GM12864 (cell line): ENCODE measurements at places on chromosomes 2 and 18.

- DNase-seq, result no peak
Measured at GRCh38 chr18:66432636-66433035, 171.3 kb downstream of the CDH19 start.

- peak; percentile 66 for DNase-seq
Measured at GRCh38 chr2:20507166-20507692, 60.4 kb downstream of the RHOB start.

- DNase-seq, result no peak
Measured at GRCh38 chr18:79200546-79201268, 131.5 kb downstream of the ATP9B start.

DNA sequence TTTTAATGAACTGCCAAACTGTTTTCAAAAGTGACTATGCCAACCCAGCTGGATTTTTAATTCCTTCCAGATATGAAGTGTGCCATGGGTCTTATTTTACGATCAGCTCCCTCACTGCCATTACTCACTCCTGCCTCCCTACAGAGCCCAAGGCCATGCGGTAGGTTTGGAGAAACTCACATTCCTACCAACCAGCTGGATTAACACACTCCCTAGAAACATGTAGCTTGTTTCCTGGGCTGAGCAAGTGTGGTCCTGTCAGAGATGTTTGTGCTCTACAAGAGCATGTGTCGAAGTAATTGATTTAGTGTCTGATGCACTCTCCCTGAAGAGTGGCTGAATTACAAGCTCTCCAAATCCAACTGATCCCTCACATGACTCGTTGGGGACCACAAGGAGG, 82.5 kb downstream of the SPP2 start:
- DNase-seq, result no peak

GRCh38 chr2:197348721-197349360, 38.3 kb upstream of the ANKRD44 start:
- no peak for DNase-seq

DNA sequence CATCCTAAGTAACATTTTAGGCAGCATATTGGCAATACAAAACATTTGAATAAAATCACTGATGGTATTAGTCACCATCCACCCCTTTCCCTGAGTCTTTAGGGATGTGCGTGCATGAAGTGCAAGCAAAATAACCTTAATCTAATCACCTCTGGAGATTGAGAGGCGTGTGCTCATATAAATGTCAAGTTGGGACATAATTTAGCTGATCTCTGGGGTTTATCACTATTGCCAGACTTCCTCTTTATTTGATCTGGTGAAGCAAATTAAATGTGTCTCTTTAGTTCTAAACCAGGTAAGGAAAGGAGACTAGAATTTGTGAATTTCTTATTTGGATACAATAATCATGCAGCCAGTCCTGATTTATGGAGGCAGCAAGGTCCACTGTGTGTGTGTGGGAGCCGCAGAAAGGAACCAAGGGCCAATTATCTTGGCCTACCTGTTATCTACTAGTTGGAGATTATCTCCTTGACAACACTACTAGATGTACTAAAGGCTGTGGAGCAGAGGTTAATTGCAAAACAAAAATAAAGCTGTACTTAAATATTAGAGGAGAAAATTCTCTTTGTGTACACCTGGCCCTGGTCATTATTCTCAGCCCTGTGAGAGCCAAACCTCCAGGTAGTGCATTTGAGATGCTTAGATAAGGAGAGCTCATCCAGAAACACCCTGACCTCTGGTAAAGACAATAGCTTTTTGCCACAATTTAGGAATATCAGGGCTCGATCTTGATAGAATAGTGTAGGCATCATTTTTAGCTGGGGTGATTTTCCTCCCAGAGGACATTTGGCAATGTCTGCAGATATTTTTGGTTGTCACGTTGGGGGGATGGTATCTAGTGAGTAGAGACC, 78.2 kb downstream of the HRH4 start:
- no peak for DNase-seq

DNA sequence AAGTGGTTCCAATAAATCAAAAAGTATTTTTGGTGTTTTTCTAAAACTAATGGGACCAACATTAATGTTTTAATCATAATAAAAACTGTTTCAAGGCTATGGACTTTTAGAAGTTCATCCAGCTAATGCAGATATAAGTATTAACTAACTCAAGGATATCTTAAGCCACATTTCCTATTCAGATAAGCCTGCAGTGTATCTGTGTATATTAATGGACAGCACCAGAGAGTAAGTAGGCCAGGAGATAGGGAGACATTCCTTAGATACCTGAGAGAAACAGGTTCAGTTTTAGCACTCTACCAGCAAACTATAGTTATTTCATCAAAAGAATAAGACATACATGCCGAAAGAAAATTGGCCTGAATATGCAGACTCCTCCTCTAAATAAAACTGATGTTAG, 27.3 kb downstream of the PREPL start:
- DNase-seq, result no peak

DNA sequence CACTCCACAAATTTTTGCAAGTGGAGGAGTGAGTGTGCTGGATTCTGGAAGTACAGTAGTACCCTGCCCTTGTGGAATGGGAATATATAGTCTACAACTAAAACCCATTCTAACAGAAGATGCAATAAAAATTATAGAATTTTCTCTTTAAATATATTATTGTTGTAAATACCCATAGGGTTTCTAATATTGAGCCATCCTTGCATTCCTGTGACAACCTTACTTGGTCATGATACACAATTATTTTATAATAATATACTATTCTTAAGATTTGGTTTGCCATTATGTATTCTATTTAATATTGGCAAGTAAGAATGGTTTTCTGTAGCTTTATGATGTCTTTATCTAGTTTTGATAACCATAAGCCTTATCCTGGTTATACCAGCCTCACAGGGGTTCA, 52.2 kb downstream of the EML6 start:
- no peak for DNase-seq

DNA sequence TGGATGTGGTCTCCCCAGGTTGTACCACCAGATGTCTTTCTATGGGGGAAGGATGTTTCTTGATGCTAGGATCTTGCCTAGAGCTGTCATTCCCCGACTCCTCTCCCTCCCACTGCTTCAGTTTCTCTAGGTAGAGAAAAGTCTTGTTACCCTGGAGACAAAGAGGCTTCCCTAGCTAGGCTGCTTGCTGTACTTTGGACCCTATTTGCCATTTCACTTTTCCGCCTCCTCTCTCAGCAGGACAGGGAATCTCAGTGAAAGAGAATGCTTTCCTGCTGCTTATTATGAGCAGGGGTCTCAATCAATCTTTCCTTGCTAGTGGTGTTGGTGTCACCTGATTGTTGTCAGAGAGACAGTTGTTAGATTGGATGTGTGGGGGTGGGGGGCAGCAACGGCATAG, 818.8 kb upstream of the GYPC start:
- no peak for DNase-seq

DNA sequence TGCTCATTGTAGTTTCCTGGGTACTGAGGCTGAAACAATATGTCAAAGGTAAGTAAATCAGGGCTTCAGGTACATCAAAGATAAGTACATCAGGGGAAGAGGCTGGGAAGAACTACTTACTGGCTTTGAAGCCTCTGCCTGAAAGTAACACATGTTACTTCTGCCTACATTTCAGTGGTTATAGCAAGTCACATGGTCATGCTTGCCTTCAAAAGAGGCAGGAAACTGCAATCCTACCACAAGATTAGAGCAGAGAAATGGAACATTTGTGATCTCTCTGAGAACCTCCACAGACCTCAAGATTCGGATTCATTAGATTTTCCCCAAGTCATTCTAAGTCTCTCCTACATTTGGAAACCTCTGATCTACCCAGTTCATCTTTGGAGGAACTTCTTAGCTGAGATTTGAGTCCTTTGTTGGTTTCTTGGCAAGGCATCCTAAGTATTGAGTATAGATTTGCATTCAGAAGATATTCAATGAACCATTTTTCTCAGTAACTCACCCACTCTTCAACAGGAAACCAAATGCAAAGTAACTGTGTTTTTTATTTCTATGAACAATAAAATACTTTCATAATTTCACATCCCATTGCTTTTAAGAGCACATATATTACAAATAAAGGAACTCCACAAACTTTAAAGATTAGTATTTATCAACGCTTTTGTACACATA, 48.5 kb upstream of the CCDC195 start:
- no peak for DNase-seq

DNA sequence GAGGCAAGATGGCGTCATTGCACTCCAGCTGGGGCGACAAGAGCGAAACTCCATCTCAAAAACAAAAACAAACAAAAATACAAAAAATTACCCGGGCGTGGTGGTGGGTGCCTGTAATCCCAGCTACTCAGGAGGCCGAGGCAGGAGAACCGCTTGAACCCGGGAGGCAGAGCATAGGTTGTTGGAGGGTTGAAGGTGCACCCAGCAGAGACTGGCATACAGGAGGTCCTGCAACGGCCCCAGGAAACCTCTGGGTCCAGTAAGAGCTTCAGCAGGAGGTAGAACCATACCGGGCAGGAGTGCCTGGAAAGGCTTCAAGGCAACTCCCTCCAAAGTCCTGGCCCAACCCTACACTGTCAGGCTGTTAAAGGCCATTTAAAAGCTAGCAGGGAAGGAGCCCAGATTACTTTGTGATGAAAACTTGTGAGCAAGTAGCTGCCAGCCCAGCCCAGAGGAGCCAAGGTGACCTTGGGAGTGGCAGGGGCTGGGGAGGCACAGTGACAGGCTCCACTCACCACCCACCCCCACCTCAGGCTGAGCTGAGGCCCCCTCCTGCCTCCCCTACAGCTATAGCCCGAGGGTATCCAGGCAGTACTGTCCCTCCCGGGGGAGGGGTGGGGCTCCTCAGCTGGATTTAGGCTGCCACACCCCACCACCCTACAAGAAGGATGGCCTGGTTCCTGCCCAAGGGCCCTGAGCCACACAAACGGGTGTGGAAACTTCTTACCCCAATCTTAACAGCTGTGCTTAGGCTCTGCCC, 28.1 kb downstream of the TFCP2L1 start:
- no peak for DNase-seq

GRCh38 chr2:161570424-161571050, 53.7 kb upstream of the SLC4A10 start:
- DNase-seq, result no peak

- no peak for DNase-seq
Measured at GRCh38 chr2:8544786-8545694, 136.8 kb upstream of the ID2 start.

DNA sequence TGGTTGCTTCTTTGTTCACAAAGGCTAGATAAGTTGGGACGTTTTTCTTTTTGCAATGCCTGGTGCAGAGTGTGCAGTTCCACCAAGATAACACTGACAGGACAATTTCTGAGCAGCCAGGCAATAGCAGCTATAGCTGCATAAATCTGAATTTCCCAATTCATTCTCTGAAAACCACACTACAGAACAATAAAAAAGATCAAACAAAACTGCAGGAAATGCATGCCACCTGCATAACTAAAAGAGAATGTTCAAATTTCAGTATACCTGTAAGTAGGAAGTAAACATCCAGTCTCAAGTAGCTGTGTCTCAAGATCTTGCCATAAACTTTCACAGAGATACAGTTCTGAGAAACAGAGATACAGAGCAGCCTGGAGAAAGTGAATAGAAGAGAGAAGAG, 5.3 kb upstream of the KCTD18 start:
- no peak for DNase-seq

DNA sequence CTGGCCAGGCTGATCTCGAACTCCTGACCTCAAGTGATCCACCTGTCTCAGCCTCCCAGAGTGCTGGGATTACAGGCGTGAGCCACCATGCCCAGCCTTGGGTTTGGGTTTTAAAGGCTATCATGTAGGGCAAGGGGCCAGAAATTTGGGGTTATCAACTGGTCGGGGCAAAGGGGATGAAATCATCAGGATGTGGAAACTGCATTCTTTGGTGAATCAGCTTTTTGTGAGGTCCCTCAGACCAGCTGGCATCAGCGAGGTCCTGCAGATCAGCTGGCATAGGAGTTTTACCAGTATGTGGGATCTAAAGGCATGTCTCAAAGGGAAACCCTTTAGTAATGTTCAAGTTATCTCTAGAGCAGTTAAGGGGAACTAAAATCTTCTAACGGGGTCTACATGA, 6.4 kb upstream of the GEMIN6 start:
- DNase-seq, result no peak

DNA sequence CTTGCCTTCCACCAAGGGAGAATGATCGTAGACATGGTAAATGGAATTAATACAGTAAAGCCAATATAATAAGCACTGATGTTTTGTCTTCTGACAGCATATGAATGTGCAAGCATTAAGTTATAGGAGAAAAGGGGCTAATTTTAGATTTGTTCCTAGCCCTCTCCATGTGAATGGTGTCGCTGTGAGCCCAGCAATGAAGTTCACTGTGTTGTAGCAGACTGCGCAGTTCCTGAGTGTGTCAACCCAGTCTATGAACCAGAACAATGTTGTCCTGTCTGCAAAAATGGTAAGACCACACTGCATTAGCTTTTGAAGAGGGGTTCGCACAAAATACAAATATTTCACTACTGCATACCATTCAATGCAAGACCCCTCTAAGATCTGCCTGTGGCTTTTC, 25.6 kb downstream of the VWC2L start:
- DNase-seq, result no peak

DNA sequence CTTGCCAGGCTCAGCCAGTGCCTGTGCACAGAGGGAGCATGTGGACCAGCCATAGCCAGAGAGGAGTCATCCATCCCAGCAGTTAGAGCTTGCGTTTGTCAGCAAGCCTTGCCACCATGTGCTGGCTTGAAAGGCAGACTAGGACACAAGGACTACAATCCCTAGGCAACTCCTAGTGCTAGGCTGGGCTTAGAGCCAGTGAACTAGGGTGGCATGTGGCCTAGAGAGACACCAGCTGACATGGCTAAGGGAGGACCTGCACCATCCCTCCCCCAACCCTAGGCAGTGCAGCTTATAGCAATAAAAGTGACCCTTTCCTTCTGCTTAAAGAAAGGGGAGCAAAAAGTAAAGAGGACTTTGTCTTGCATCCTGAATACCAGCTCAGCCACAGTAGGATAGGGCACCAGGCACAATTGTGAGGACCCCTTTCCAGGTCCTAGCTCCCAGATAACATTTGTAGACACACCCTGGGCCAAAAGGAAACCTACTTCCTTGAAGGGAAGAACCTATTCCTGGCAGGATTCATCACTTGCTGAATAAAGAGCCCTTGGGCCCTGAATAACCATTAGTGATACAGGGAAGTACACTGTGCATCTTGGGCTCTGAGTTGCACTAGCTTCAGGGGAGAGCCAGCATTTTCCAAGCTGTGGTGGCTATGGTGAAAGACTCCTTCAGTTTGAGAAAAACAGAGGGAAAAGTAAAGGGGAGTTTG, 38.7 kb upstream of the UXS1 start:
- no peak for DNase-seq

DNA sequence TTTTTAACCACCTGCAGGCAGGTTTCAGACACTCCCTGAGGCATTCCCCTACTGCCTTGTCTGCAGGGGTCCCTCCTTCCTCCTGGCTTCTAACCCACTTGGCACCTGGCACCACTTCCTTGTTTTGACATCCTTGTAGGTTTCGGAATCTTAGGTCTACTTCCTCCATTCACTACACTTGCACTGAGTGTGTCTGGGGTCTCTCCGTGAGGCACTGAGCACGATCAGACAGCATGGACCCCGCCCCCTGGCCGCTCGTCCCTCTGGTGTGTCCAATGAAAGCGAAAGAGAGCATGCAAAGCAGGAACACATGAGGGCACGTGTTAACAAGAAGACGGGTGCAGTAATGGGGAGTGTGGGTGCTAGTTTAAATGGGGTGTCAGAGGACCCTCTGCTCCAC, 63.8 kb downstream of the HAUS1 start:
- DNase-seq, result peak; percentile 78

- DNase-seq, result no peak
Measured at GRCh38 chr18:69400253-69400975, at the start of gene DOK6. TSS of gene DOK6 (plus strand) at chr18:69400888.
